Transverse colon (tissue), 4 donors: ENCODE measurements at places on chromosomes 16 and 17. TPM values are rescaled to one million over a fixed set of nuclear protein-coding genes. Genes with fewer than 3 reads are reported as not detected.

EPN3 gene
- total RNA-seq, result 95.7 TPM

GRCh38 chr17:57937492-57937891 lies 17.7 kb downstream of the CUEDC1 start:
- H3K36me3 ChIP-seq, result no peaks in the 10 kb centered on the region
- no peak overlapping the region for H3K4me3 ChIP-seq
- DNase-seq, result no peak
- peak overlapping the region; percentile 99 for H3K27ac ChIP-seq
- H3K27me3 ChIP-seq, result no peaks in the 10 kb centered on the region

- no peaks in the 10 kb centered on the region for H3K27me3 ChIP-seq
- no peak overlapping the region for H3K4me3 ChIP-seq
- H3K27ac ChIP-seq, result no peak overlapping the region
- no peak for DNase-seq
- peaks cover 7% of the 10 kb centered on the region for H3K4me1 ChIP-seq
- no peaks in the 10 kb centered on the region for H3K36me3 ChIP-seq
Observed at GRCh38 chr16:72612256-72612655, 435.7 kb downstream of the ZFHX3 start.

DNA sequence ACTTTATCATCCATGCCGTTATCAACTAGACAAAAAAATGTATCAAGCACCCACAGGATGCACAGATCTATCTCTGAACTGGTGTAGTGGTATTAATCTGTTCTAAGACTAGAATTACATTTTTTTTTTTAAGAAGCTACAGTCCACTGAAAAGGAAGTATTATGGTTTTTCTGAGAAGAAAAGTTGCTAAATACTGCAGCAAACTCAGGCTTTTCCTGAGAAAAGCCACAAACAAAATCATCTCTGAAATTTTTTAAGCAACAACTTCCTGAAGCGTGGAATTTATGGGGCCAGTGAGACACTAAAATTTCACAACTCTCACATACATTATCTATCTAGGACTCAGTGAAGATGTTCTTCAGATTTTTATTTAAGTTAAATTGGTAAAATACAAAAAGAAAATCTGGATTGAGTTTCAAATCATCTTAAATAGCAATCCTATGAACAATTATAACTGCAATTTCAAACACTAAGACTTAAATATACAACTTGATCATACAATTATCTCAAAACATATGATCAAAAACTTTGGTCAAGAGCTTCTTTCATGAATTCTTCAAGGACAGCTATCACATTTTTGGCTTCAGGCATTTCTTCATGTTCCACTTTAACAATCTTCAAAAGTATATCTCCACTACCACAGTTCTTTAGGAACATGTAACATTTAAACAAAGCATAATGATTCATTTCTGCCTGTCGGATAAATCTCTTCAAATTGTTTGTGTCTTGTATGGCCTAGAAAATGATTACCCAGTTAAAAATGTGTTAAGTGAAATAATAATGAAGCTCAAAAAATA lies 10.5 kb downstream of the C17orf75 start:
- no peak for DNase-seq
- no peak overlapping the region for H3K4me3 ChIP-seq
- H3K36me3 ChIP-seq, result peaks cover 16% of the 10 kb centered on the region

DNA sequence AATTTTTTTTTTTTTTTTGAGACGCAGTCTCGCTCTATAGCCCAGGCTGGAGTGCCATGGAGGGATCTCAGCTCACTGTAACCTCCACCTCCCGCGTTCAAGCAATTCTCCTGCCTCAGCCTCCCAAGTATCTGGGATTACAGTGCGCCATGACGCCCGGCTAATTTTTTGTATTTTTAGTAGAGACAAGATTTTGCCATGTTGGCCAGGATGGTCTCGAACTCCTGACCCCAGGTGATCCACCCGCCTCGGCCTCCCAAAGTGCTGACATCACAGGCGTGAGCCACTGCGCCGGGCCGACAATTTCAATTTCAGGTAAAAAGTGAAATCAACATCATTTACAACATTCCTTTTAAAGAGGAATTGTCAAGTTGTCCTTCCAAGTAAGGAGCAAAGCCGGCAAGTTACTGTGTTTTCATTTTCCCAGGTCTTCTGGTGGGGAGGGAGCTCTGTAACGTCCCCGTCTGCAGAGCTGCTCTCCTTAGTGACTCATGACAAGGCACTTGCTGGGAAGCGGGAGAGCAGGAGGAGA lies 873 bp downstream of the NPLOC4 start:
- no peaks in the 10 kb centered on the region for H3K27me3 ChIP-seq
- DNase-seq, result no peak
- no peaks in the 10 kb centered on the region for H3K36me3 ChIP-seq
- H3K4me3 ChIP-seq, result peak overlapping the region; percentile 97
- peak overlapping the region; percentile 91 for H3K27ac ChIP-seq
